ENCODE measurements at places on chromosomes 5 and 9.

DNA sequence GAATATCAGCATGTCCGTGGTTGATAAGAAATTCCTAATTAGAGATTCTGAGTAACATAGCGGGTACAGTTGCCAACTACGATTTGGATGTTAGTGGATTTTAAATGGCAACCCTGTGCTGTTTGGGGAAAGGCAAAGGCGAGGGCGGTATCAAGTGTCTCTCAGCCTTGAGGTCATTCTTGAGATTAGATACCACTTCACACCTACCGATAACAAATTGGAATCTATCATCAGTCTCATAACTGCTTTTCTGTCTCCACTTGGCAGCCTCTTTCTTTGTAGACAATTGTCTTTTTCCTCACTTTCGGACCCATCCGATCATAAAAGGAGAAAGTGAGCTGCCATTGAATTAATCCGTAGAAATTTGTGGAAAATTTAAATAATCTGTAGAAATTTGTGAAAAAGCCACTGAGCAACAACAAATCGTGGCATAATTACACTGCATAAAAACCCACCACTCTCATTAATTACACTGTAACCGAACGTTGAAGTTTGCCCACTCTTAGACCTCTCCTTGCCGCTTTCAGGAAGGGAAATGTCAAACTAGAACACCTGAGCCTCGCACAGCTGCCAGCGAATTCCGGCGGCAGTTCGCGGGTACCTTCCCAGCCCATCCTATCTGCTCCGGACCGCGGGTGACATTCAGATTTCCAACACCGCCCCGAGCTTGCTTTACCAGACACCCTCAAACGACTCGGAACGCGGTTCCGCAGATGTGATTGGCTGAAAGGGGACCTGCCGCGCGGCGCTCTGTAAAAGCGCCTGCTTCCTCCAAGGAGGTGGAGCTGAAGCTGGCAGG lies 849 bp upstream of the RGMB start:
- DNase-seq: peak; percentile 91

GRCh38 chr9:24625097-24625496 lies 79.4 kb upstream of the IZUMO3 start:
- DNase-seq: no peak

GRCh38 chr9:84397151-84397728 lies 56.7 kb upstream of the SLC28A3 start:
- DNase-seq: peak; percentile 66

GRCh38 chr5:135126688-135127438 lies 92.8 kb upstream of the PITX1 start:
- no peak for DNase-seq

- no peak for DNase-seq
Measured at GRCh38 chr5:88745093-88745696, 137.8 kb downstream of the MEF2C start.

DNA sequence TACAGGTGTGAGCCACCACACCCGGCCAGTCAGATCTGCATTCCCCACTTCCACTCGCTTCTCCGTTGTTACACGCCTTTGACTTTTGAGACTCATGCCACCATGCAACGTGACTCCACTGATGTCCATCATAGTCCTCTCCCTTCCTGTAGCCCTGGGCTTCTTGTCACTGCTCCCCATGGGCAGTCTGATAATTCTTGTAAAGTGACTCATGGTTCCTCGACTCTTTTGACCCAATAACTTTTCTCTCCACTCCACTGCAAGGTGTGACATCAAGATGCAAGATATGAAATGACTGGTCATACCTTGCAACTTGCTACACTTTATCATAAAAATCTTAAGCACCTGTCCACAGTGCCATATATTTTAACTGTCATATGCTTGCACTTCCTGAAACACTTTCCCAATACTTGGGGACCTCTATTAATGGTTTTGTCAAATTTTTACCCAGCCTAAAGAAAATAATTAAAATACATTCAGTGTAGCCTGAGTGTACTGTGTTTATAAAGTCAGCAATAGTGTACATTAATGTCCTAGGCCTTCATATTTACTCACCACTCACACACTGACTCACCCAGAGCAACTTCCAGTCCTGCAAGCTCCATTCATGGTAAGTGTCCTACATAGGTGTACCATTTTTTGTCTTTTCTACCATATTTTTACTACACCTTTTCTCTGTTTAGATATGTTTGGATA lies 18.6 kb upstream of the ANKRD18A start:
- no peak for DNase-seq

GRCh38 chr5:120436996-120437395 lies 27.1 kb upstream of the PRR16 start:
- peak; percentile 79 for DNase-seq

GRCh38 chr9:128259156-128259555 lies 16.7 kb downstream of the GOLGA2 start:
- DNase-seq: no peak

- DNase-seq: no peak
Measured at GRCh38 chr5:95045181-95045965, 239.5 kb downstream of the MCTP1 start.

DNA sequence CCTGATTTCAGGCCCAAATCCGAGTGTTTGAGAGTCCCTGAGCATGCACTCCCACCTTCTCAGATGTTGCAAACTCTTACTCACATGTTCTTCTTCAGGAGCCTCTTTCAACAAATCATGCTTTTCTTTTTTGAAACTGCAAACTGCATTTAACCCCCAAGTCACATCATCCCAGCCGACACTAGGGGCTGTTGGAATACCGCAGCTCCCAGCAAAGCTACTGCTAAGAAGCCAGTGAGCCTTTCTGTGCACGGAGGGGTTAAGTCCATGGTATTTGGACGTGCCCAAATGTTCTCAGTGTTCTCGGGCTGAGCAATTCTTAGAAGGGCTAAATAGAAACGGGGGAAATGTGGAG lies 282.9 kb downstream of the NFIB start:
- peak; percentile 46 for DNase-seq

DNA sequence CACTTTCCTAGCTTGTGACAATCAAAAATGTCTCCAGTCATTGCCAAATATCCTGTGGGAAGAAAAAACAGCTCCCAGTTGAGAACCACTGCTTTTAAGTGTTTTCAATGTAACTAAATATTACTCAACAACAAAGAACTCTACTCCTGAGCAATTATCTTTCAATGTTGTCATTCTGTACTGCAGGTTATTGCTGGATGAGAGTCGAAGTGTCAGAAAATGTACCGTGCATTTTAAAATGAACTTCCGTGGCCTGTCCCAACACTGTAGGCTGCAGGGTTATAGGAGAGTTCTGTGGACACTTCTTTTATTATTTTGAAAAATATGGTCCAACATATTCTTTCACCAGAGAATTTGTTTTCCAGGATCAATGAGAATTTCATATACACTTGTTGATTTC lies 34.8 kb upstream of the AGXT2 start:
- no peak for DNase-seq

GRCh38 chr5:61053937-61054336 lies 108.3 kb downstream of the SMIM15 start:
- peak; percentile 50 for DNase-seq

DNA sequence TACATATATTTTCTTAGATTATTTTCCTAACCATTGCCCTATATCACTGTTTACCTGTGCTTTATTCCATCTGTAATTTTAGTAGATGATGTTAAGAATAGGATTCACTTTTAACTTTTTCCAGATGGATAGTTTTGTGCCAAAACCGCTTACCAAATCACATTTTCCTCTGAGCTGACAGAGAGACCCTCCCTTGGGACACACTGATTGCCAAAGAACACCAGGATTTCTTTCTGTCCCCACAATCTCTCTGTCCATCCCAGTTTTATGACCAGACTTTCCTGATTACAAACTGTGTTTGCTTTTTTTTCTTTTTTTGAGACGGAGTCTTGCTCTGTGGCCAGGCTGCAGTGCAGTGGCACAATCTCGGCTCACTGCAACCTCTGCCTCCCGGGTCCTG lies 81.3 kb upstream of the SPATA31C2 start:
- no peak for DNase-seq

DNA sequence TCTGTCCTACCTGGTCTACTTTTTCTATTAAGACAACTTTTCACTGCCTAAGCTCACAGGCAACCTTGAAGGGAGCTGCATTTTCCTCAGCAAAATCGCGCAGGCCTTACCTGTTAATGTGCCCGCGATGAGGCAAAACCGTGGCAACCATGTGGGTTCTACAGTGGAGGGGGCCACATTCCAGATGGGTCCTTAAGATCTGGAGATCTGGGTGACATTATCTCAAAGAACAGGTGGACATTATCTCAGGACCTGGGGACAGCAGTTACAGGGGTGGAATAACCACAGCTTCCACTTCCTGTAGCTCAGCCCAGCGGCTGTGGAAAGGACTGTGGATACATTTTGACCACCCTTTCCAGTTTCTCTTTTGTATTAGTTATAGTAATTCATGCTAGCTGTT lies 112.8 kb upstream of the PTCH1 start:
- DNase-seq: no peak

DNA sequence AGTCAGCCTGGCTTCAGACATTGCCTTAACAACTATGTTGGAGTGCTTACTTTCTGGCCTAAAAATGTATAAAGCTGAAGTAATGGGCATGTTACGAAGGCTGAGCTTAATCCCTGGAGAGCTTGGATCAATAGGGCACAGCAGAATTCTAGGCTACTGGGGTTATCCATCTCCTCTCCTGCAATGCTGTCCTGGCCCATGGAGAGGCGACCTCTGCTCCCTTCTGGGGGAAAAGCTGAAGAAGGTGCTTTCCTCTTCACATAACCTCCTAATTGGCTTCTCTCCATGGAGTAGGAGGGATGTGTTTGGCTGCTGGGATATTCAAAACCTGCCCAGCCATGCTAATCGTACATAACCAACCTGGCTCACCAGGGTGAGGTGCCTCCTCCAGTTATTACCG lies 403.5 kb downstream of the DMRT2 start:
- no peak for DNase-seq

DNA sequence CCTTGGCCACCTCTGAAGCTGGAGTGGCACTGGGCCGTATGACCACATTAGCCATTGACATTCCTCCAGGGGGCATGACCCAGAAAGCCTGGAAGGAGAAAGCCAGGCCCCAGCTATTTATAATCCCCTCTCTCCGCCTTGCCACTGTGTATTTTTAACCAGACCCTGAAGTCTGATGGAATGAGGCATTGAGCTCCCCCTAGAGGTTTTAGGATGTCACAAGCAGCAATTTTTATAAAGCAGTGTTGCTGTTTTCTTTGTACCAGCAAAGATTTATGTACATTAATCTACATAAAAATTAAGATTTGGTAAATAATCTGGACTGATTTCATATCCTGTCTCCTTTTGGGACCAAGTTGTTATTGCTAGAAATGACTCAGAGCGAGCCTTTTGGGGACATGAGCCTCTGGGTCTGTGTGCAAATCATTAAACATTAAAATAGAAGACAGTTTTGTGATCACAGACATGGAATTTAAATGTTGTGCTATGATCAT lies 127.1 kb downstream of the TRIO start:
- DNase-seq: peak; percentile 91

DNA sequence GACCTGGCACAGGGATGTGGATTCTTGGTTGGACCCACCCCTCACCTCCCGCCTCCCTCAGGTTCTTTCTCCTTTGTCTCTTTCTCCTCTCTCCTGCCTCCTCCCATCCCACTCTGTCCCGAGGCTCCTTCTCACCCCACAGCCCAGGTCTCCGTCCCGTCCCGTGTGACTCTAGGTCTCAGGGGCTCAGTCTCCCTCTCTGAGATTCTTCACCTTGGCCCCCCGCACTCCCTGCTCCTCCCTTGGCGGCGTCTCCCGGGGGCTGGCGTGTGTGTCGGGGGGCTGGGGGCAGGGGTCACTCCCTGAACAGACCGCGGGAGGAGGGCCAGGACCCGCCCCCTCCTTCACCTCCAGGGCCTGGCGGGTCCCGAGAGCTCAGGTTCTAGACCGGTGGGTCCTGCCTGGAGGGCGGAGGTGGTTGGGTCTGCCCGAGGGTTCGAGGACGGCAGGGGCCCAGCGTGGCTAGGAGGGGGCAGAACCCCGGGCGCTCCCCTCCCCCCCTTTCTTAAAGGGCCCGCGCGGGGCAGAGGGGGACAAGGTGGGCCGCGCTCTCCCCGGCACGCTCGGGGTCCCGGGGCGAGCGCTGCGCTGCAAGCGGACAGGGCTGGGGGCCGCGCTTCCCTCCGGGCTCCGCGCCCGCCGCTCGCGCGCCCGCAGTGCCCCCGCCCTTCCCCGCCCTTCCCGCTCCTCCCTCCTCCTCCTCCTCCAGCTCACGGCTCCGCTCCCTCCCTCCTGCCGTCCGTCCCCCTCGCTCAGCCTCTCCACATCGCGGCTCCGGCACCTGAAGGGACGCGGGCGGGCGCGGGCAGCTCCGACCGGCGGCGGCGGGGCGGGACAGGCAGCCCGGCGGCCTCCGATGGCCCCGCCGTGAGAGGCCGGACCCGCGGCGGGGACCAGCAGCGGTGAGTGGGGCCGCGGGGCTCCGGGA lies at the start of gene PSD2:
Gene PSD2, plus strand, starts transcription at position 735 of the 928 bp plus-strand sequence. CDS start 13,633 bp downstream, outside the sequence.
- peak; percentile 6 for DNase-seq

DNA sequence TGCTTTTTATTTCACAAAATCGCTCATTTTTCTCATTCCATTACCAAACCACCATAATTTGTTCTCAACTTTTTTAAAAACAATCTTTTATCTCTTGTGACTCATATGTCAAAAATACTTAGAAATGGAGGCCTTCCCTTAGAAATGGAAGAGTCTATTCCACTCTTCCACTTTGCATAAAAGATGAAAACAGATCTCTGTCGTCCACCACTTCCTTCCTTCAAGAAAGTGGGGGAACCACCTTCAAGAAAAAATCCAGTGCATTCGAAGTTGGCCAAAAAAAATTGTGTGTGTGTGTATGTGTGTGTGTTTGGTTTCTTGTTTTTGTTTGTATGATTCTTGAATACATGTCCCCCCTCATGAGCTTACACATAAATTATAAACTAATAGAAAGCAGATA lies 628.8 kb upstream of the DMAC1 start:
- no peak for DNase-seq

DNA sequence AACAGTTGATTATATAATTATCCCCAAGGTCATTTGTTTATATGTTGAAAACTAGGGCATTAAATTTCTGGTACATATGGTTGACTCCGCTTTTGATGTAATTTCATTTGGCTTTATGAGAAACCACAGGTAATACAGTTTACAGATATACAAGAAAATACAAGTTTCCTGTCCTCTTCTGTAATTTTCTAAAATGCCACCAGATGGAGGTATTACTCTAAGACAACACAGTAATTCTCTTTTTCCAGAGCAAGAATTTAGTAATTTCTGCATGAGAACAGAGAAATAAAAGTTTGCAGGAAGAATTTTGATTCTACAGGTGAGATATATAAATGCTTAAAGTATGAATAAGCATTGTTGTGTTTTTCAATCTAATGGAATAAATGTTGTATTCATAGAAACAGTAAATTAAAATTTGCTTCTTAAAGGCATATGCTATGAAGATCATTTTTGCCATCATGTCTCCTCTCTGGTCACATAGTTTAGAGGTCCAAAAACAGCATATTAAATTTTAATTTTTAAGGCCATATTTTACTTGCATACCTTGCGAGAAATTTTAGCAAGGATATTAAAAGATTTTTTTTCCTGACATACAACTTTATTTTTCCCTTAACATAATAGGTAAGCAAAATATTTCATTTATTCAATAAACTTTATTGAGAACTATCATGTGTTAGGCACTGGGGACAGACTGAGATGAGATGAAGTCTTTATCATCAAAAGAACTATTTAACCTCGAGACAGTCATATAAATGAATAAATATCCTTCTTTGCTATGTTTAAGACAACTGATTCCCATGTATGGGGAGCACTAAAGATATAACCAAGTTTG lies 22.7 kb downstream of the CHD1 start:
- DNase-seq: peak; percentile 46

GRCh38 chr5:44797841-44798240 lies 10.9 kb upstream of the MRPS30 start:
- DNase-seq: no peak

GRCh38 chr5:110951373-110951791 lies 120.1 kb upstream of the TSLP start:
- no peak for DNase-seq

GRCh38 chr9:19057033-19057432 lies 7.8 kb downstream of the RRAGA start:
- no peak for DNase-seq
